ENCODE measurements at places on chromosomes 12 and 14.
A peak's percentile ranks its signal among the peaks of the same experiment; 100 is the strongest.

GRCh38 chr12:48857278-48857994 lies 5.5 kb upstream of the DDX23 start:
- DNase-seq = no peak

DNA sequence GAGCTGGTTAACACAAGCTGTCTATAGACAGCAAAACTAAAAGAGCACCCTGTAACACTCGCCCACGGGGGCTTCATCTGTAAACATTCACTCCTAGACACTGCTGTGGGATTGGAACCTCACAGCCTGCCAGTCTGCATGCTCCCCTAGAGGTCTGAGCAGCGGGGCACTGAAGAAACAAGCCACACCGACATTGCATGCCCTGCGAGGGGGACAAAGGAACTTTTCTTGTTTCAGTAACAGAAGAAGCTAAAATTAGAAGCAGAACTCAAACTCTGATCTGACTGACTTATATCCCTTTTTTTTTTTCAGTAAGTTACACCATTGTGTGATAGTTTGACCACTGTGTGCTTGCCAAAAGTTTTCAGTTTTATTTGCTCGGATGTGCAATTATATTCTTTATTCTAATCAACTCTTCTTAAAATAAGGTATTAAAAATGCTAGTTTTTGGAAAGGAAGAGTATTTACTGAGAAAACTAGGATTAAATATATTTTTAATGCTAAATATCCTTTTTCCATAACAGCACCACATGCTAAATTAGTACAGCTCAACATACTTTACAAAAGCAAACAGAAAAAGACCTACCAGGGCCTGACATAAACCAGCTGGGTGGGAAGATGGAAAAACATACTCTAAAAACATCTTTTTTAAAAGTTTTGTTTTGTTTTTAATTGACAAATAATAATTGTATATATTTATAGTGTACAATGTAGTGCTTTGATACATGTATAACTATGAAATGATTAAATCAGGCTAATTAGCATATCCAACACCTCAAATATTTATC lies 100.2 kb downstream of the EPS8 start:
- no peak for DNase-seq

DNA sequence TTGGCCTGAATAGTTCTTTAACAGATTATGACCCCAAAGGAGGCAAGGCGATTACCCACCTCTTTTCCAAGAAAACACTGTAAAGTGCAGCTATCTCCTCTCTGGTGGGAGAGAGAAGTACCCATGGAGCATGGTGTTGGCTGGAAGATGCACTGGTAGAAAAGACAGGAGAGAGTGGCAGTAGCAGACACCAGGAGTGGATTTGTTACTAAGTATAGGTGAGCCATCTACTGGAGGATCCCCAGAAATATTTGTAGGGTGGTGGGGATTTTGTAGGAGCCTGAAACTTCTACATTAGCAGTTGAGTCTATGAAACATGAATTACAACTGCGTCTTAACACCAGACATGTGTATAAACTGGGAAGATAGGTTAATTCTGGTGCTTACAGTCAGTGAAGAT lies 148.0 kb downstream of the SLC38A4 start:
- no peak for DNase-seq

GRCh38 chr12:128823216-128823915 lies 392 bp downstream of the SLC15A4 start:
- DNase-seq = no peak

- peak; percentile 39 for DNase-seq
These were observed 921 bp downstream of the RAD51B start for GRCh38 chr14:67820428-67820971.

DNA sequence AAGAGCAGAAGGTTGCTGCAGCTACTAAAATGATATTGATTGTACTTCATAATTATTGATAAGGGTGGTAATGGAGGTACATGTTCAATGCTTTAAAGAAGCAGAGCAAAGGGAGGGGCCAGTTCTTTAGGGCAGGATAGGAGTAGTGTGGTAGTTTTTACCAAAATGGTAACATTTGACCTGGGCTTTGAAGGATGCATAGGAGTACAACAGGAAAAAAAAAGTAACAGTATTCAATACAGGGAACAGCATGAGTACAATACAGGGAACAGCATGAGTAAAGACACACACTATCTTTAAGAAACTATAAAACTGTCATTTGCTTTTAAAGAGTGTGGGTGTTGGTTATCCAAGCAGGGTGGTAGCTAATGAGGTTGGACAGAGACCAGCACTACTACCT lies 215.0 kb upstream of the CRY1 start:
- no peak for DNase-seq
